ENCODE measurements at places on chromosomes 6 and 20.

DNA sequence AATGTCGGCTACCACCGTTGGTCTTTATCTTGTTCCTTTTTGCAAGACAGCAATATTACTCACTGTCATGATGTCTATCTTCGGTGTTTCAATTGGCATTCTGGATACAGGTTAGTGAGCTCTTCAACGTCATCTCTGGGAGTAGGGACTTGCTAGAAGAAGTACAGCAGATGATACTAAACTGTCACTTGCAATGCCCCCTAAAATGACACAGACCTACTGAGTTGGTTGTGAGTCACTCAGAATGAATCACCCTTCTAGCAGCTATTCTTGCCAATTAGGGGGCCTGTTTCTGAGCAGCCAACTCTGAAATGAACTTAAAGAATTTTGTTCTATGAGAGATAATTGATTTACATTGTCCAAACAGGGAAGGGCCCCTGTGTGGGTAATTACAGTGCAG, 176.5 kb downstream of the SLC16A10 start:
- H3K36me3 ChIP-seq: no peaks in the 10 kb centered on the region
- no peak overlapping the region for H3K4me3 ChIP-seq
- H3K27ac ChIP-seq: no peak overlapping the region
- DNase-seq: no peak
- H3K27me3 ChIP-seq: no peaks in the 10 kb centered on the region
- peaks cover 1% of the 10 kb centered on the region for H3K4me1 ChIP-seq

GRCh38 chr6:2634139-2634964, 116.4 kb downstream of the MYLK4 start:
- H3K27me3 ChIP-seq: no peaks in the 10 kb centered on the region
- H3K36me3 ChIP-seq: no peaks in the 10 kb centered on the region
- H3K4me3 ChIP-seq: peak overlapping the region; percentile 21

- no peaks in the 10 kb centered on the region for H3K36me3 ChIP-seq
- H3K4me1 ChIP-seq: no peaks in the 10 kb centered on the region
- H3K27ac ChIP-seq: no peak overlapping the region
- no peaks in the 10 kb centered on the region for H3K27me3 ChIP-seq
- no peak overlapping the region for H3K4me3 ChIP-seq
Measured at GRCh38 chr6:136470044-136470443, 80.2 kb downstream of the MAP7 start.

GRCh38 chr6:51108563-51109234, 290.0 kb downstream of the TFAP2B start:
- DNase-seq: no peak
- no peaks in the 10 kb centered on the region for H3K36me3 ChIP-seq
- H3K4me1 ChIP-seq: no peaks in the 10 kb centered on the region

DNA sequence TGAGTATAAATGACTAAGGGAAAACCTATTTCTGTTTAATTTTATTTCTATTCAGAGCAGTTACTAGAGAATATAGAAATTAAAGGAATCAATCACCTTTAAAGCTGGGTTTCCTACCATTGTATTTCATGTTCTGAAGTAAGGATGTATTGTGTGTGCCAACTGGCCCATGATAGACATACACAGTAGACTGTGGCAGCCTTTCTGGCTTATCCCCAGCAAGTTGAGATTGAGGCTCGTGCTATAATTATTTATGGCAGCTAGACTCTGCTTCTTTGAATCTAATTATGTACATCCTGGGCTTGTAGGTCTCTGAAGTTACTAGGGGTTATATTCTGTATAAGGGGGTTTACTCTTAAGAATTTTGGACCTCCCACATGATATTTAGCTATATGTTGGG, 44.4 kb downstream of the ZNF292 start:
- H3K27me3 ChIP-seq: no peaks in the 10 kb centered on the region
- H3K4me3 ChIP-seq: no peak overlapping the region
- H3K36me3 ChIP-seq: no peaks in the 10 kb centered on the region
- no peak for DNase-seq

DNA sequence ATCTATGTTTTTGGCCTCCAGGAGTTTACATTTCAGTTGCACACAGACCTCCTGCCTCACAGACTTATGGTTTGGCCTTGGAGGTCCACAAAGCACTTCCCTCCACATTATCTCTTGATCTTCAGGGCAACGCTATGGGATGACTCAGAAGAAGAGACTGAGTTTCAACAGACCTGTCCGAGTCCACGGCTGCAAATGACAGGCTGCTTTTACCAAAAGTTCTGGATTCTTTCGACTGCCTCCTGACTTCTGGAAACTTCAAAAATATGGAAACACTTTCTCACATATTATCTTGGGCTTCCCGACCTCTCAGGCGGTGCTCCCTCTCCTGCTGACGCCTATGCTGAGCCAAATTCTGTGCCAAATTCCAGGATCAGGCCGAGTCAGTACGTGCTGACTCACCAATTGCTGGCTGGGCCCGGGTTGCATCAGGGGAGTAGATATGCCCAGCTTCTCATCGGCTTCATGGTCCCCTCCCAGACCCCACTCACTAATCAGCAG, 190.2 kb downstream of the BMP7 start:
- H3K4me1 ChIP-seq: 0 out of 2 replicates have a peak, but pooled peaks cover 2% of the 10 kb centered on the region
- H3K36me3 ChIP-seq: no peaks in the 10 kb centered on the region
- no peak for DNase-seq

DNA sequence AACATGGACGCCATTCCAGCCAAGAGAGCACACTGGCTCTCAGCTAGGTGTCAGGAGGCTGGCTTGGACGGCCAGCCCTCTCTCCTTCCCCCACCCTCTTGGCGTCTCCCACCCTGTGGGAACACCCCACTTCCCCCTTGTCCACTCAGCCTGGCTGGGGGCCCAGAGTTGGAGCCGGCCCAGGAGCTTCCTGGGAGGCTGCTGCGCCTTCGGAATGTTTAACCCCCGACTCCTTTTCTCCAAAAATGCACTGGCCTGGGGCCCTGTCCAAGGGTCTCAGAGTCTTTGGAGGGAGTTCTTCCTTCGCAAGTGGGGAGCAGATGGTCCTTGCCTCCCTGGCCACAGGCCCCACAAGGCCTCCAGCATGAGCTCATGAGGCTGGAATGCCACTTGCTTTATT, 4.1 kb downstream of the ADAM33 start:
- H3K4me3 ChIP-seq: no peak overlapping the region
- H3K27ac ChIP-seq: no peak overlapping the region
- H3K4me1 ChIP-seq: peaks cover 7% of the 10 kb centered on the region
- H3K36me3 ChIP-seq: no peaks in the 10 kb centered on the region
- DNase-seq: no peak

GRCh38 chr6:96876886-96877545, 20.7 kb downstream of the NDUFAF4 start:
- H3K4me1 ChIP-seq: no peaks in the 10 kb centered on the region
- no peaks in the 10 kb centered on the region for H3K36me3 ChIP-seq
- DNase-seq: no peak

DNA sequence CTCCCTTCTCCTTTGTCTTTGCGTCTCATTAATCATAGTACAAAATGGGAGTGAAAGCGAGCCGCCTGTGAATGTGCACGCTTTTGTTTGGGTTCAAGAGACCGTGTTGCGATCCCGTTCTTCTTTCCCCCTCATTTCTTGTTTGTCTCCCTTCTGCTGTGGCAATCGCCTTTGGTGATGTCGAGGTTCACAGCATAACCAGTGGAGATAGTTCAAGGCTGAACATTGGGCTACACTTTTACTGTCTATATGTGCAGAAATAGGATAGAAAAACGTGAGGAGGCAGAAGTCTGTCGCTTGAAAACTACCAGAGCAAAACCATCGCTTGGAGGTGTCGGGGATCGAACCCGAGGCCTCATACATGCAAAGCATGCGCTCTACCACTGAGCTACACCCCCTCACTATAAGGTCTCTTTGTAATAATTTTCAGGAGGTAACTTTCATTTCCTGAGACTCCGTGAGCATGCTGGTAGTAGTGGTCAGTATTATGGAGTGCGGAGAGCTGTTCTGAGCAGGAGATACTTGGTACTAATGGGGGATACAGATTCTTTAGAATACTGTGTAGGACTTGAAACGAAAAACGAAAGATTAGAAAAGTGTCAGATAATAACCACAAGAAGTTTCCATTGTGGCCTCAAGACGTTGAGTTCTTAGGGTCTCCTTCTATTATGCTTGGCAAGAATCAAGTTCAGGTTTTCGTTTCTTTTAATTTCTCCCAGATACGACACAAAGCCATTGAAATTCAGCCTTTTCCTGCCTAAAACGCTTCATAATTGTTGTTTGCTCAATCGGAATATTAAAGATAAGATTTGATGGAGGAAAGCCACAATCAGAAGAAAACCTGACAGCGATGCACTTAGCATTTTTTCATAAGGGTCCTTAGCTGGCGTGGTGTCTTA, 106.6 kb downstream of the TRIM27 start:
- H3K4me1 ChIP-seq: no peaks in the 10 kb centered on the region
- peak overlapping the region; percentile 39 for H3K4me3 ChIP-seq
- H3K27ac ChIP-seq: no peak overlapping the region
- H3K27me3 ChIP-seq: peaks cover 53% of the 10 kb centered on the region
- no peaks in the 10 kb centered on the region for H3K36me3 ChIP-seq

- no peaks in the 10 kb centered on the region for H3K4me1 ChIP-seq
- no peak overlapping the region for H3K4me3 ChIP-seq
- no peaks in the 10 kb centered on the region for H3K27me3 ChIP-seq
- H3K36me3 ChIP-seq: no peaks in the 10 kb centered on the region
- DNase-seq: no peak
Measured at GRCh38 chr6:56361812-56362211, 114.4 kb upstream of the COL21A1 start.

DNA sequence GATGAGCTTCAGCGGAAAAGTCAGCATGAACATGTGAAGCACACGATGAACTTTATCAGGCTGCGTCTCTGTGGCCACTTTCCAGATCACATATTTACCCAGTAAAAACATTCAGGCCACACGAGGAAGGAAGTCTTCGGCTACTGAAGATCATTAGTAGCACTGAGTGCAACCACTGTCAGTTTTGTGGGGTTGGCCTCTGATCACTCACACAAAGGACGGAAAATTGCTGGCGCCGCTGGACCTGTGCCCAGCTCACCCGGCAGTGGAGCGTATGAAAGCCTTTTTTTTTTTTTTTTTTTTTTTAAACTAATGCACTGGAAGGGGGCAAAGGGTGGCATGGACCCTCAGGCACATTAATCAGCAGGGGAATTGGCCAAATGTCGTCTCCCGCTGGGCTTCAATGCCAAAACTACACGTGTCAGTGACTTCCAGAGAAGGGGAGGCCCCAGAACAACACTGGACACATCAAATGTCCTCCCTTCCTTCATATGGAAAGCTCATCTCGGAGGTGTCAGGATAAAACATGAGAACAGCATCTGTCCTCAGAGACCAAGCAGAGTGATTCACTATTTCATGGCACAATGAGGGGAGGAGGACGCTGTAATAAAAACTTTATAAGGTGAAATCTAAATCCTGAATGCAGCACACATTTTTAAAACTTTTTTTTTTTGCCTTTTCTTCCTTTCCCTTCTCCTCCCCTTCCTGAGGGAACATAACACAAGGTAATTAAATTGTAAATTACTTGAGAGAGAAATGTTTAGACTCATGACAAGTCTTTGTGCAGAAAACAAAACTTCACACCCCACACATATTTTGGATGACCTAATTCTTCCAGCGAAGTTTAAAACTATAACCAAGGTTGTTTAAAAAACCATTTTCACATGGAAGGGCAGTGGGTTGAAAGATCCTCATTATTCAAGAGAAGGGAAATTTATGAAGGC, 223.4 kb downstream of the FOXC1 start:
- H3K4me3 ChIP-seq: no peak overlapping the region
- peaks cover 6% of the 10 kb centered on the region for H3K4me1 ChIP-seq
- no peaks in the 10 kb centered on the region for H3K27me3 ChIP-seq
- H3K36me3 ChIP-seq: no peaks in the 10 kb centered on the region

DNA sequence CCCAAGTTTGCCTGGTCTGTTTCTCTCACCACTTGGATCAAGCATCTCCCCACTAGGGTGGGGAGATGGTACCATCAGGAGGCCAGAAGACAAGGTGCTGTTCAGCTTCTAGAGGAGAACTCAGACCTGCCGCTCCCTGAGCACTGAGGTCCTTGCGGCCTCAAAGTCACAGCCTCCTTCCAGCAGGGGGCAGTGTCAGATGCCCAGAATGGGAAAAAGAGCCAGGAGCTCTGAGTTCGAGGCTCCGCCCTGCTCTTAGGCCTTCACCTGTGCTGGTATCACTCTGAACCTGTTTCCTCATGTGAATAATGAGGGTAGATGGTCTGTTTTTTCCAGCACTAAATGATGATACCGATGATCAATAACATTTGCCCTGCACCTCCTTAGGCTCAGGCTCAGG, 68.7 kb downstream of the TOX2 start:
- H3K4me3 ChIP-seq: no peak overlapping the region
- no peak for DNase-seq
- H3K36me3 ChIP-seq: no peaks in the 10 kb centered on the region
- no peaks in the 10 kb centered on the region for H3K4me1 ChIP-seq

GRCh38 chr6:53734473-53735299, 60.1 kb upstream of the LRRC1 start:
- H3K4me3 ChIP-seq: no peak overlapping the region
- DNase-seq: no peak
- H3K36me3 ChIP-seq: no peaks in the 10 kb centered on the region
- H3K27me3 ChIP-seq: no peaks in the 10 kb centered on the region
- no peaks in the 10 kb centered on the region for H3K4me1 ChIP-seq

GRCh38 chr6:160742090-160742489, 40.0 kb downstream of the PLG start:
- no peaks in the 10 kb centered on the region for H3K4me1 ChIP-seq
- no peaks in the 10 kb centered on the region for H3K36me3 ChIP-seq
- DNase-seq: no peak
- H3K27ac ChIP-seq: no peak overlapping the region
- no peak overlapping the region for H3K4me3 ChIP-seq

GRCh38 chr20:54623991-54624569, 148.7 kb downstream of the DOK5 start:
- peaks cover 1% of the 10 kb centered on the region for H3K4me1 ChIP-seq
- no peak overlapping the region for H3K27ac ChIP-seq
- no peaks in the 10 kb centered on the region for H3K36me3 ChIP-seq
- H3K27me3 ChIP-seq: no peaks in the 10 kb centered on the region

DNA sequence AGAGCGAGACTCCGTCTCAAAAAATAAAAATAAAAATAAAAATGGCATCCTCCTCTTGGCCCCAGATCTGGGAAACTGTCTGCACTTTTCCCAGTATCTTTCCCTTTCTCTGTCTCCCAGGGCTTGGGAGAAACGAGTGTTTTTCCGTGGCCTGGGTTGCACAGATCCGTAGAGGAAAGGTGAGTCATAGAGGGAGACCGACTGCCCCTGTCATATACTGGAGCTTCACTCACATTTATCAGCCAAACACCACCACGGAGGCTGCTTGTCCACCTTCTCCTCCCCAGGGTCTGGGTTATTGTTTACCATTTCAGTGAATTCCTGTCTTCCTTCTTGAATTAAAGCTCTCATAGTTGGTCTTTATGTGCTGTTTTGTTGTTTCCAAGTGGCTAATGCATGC, 31.9 kb upstream of the EIF2S2 start:
- H3K27me3 ChIP-seq: no peaks in the 10 kb centered on the region
- H3K4me1 ChIP-seq: no peaks in the 10 kb centered on the region
- H3K36me3 ChIP-seq: no peaks in the 10 kb centered on the region
- H3K27ac ChIP-seq: no peak overlapping the region

DNA sequence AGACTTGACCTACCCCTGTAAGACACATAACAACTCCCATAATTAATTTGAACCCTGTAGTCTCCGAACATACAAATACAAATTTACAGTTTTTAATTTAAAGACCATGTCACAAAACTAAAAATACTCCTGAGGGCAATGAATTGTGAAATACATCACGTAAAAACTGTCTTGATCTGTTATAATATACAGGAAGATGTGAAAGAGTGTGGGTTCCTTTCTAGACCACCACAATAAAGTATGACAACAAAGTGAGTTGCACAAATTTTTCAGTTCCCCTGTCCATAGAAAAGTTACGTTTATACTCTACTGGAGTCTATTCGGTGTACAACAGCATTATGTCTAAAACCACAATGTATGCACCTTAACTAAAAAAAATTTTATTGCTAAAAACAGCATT, 11.0 kb upstream of the BLOC1S5 start:
- H3K27ac ChIP-seq: no peak overlapping the region
- H3K4me3 ChIP-seq: no peak overlapping the region
- DNase-seq: no peak
- no peaks in the 10 kb centered on the region for H3K27me3 ChIP-seq
